Heart right ventricle (tissue), 16 donors: ENCODE measurements at places on chromosomes 6 and 20. TPM values are rescaled to one million over a fixed set of nuclear protein-coding genes. Genes with fewer than 3 reads are reported as not detected.

- DNase-seq = no peak
Observed at GRCh38 chr6:56204134-56204533, 43.2 kb downstream of the COL21A1 start.

DNA sequence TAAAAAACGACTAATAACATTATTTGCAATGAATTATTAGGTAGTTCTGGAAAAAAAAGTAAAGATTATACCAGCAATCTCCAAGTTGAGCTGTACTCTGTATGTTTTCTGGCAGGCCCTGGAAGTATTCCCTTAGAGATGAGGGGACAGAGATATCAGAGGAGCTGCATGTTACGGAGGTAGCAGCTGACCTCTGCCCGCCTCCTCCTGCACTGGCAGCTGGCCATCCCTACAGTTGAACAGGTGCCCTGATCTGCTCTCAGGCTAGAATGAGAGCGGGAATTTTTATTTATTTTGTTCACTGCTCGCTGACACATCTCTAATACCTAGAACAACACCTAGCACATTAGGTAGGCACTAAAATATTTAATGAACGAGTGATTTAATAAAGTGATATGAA, 23.1 kb downstream of the FBXL4 start:
- DNase-seq = peak; percentile 51

Gene RBBP8NL
- total RNA-seq = not detected

GRCh38 chr6:113406048-113406695, 451.0 kb upstream of the MARCKS start:
- DNase-seq = no peak

- DNase-seq = no peak
Observed at GRCh38 chr6:162973151-162973872, 245.5 kb downstream of the PACRG start.

DNA sequence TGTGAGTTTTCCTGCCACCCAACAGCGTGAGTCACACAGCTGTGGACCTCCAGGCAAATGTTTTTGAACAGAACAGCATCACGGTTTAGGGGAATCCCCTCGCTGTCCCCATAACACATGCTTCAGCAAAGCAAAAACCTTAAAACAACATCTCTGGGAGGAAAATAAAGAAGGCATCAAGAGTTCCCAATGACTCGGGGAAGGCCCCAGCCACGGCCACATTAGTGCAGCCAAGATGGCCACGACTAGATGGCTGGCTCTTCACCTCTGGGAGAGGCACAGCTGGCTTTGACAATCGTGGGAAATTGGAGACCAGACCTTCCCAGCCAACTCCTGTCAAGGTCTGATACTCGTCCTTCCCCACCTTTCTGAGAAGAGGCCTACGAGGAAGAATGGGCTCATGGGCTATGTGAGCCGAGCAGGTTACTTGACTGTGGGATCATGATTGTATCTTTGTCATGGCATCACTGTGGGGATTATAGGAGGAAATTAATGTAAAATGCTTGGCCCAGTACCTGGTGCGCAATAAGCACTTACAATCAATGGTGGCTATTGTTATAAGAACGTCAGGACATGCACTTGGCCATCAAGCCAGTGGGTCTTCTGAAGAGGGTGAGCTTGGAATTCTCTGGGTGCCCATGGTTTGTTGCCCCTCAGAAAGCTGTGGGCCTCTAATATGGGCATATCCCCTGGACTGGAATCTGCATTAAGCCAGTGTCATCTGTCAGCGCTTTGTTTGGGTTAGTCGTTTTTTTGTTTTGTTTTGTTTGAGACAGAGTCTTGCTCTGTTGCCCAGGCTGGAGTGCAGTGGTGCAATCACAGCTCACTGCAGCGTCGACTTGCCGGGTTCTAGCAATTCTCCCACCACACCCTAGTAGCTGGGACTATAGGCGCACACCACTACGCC, 43.6 kb downstream of the FGD2 start:
- peak; percentile 39 for DNase-seq

Gene KCNG1
- 0.15 TPM for total RNA-seq

Gene COL9A1
- 1.1 TPM for total RNA-seq

Gene MMP24
- 0.09 TPM for total RNA-seq

DNA sequence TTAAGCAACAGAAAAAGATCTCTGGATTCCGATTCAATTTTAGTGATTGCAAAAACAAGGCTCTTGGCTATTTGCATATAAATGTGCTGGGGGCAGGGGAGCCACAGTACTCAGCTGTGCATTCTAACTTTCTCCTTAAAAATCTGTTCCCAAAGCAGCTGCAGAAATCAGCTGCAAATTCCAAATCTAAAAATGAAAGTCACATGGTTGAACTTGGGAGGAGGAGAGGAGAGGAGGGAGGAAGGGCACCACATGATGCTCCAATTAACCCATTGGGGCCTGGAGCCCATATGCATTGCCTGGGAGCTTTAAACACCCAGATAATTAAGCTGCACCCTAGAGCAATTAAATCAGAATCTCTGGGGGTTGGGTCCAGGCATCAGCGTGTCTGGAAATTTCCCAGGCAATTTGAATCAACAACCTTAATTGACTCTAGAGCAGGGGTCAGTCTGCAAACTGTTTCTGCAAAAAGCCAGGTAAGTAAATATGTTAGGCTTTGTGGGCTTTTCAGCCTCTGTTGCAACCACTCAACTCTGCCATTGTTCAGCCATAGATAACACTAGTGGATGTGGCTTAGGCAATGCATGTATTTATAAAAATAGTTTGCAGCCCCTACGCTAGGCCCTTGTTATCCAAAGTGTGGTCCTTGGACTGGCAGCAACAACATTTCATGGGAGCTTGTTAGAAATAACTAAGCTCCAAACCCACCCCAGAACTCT, 508.1 kb downstream of the KIF16B start:
- DNase-seq = no peak

DNA sequence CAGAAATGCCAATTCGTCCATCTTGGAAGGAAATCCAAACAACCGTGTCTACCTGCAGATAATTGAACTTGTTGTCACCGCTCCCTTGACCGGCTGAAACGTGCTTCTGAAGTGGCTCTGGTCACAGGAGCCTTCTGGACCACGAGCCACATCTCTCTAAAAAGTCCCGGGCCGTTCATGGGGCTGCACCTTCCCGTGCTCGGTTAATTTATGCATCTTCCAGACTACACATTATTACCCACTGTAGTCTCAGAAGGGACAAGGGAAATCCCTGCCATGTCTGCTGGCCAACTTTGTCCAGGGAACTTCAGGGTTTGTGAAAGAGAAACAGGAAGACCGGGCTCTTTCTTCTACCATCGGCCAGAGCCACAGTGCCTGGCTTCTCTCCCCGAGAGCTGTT, 63.4 kb upstream of the MPC1 start:
- no peak for DNase-seq
